ENCODE measurements at places on chromosomes 6 and 20. TPM values are rescaled to one million over a fixed set of nuclear protein-coding genes. Genes with fewer than 3 reads are reported as not detected.

Gene LY6G6F
- not detected for total RNA-seq

Gene FAM209B
- not detected for total RNA-seq

Gene UBD
- total RNA-seq: 1.6 TPM

Gene SAMD5
- total RNA-seq: 2.1 TPM

Gene AVP
- total RNA-seq: not detected

Gene SYCP2
- 3.7 TPM for total RNA-seq

Gene SIRPD
- total RNA-seq: not detected

Gene SMPDL3A
- 11.0 TPM for total RNA-seq

Gene GNMT
- total RNA-seq: not detected

Gene PLCG1
- 66.3 TPM for total RNA-seq

Gene TNNC2
- total RNA-seq: 2,844 TPM

Gene KCNB1
- 2.1 TPM for total RNA-seq

Gene SLC22A16
- total RNA-seq: 1.0 TPM

Gene PNLDC1
- not detected for total RNA-seq

Gene NINL
- total RNA-seq: 5.7 TPM

Gene PRDM13
- total RNA-seq: not detected

Gene PDE10A
- total RNA-seq: 11.0 TPM

Gene CST5
- not detected for total RNA-seq

Gene C6orf118
- not detected for total RNA-seq

Gene BTN1A1
- total RNA-seq: not detected

Gene VSTM2L
- not detected for total RNA-seq

Gene SLC32A1
- not detected for total RNA-seq

Gene WFDC12
- total RNA-seq: not detected

Gene NKX2-4
- not detected for total RNA-seq

Gene ZNF334
- 3.7 TPM for total RNA-seq

Gene PGC
- 0.52 TPM for total RNA-seq

Gene QRSL1
- total RNA-seq: 14.6 TPM

Gene PPP1R14C
- total RNA-seq: 14.1 TPM

Gene PRR18
- 0.52 TPM for total RNA-seq

Gene DDX43
- total RNA-seq: not detected

Gene TBCC
- total RNA-seq: 57.9 TPM

Data from skeletal muscle tissue (tissue), 5 donors.